Stimulated activated CD8-positive, alpha-beta memory T cell treated with anti-CD3 and anti-CD28 coated beads, Interleukin-15, amount 100 ng/mL, for 4 hours (primary cell): ENCODE measurements at places on chromosomes 16 and 17.

- DNase-seq = no peak
Measured at GRCh38 chr16:76278086-76278485, 885 bp downstream of the CNTNAP4 start.

- DNase-seq = no peak
Measured at GRCh38 chr17:61470530-61471136, 18.4 kb downstream of the TBX4 start.

- no peak for DNase-seq
Measured at GRCh38 chr16:76614269-76614668, 337.1 kb downstream of the CNTNAP4 start.

DNA sequence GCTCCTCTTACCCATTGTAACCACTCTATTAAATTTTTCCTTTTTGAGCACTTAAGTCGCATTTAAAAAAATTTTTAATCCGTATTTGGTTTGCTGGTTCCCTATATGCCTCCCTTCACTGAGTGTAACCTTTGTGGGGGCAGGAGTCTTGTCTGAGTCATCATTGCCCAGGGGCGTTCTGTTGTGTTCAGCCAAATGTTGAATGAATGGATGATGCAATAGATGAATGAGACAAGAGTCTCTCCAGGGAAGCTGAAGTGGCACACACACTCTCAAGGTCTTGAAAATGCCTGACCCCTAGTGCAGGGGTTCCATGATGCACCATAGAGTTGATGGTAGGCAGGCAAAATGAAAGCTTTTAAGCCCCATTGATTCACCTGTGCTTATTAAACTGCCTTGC, 123.0 kb upstream of the RBFOX1 start:
- no peak for DNase-seq

DNA sequence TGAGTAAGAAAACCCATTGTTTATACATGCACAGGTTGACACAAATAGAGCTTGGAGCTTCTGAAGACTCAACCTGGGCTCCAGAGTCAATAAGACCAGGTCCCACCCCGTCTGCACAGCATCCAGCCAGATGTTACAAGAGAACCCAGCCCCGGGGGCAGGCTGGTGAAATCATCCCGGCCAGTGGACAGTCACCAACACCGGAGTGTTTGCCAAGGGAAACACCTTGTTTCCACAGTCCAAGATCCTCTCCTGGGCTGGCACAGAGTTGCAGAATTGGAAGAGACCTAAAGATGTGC, 90.3 kb downstream of the RAB11FIP4 start:
- DNase-seq = no peak

GRCh38 chr17:45969726-45970125, 29.3 kb upstream of the STH start:
- no peak for DNase-seq

DNA sequence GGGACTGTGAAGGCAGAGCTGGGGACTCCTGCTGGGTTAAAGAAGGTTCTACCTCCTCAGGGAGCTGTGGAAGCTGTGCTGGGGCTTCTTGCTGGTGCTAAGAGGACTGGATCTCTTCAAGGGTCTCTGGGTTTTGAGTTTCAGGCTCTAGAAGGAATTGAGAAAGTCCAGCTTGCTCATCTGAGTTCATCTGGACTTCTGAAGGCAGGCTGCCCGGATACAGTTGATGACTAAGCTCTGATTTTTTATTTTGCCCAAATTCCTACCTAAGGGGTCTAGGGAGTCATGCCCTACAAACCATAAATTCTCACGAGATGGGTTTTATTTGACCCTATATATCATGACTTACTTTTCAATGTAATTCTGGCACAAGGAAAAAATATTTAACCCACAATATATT, 46.8 kb upstream of the TMEM97 start:
- no peak for DNase-seq

DNA sequence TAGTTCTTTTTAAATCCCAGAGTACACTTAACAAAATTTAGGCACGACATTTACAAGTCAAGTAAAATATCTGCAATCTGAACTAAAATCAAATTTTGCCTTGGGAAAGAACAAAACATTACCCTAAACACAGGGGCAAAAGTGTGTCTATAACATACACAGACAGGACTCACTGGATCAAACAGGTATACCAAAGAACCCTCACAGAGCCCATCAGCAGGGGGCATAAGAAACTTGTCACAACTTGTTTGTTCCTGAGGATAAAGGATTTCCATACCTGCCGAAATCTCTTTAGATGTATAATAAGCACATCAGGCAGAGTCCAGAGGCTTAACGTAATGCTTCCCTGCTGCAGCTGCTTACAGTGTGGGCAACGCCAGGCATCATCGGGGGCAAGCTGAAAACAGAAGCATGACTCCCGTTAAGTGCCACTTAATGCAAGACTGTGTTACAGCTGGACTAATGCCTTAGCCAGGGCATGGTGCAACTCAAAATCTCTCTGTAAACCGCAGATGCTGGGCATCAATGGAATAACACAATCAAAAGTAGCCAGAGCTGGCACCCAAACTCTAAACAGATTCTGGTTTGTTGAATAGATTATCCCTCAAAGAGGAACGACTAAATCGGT, 67.0 kb downstream of the USP31 start:
- DNase-seq = no peak

- no peak for DNase-seq
Measured at GRCh38 chr17:31147507-31148202, 52.9 kb downstream of the NF1 start.

GRCh38 chr16:83116274-83116892, 489.6 kb downstream of the CDH13 start:
- no peak for DNase-seq

- DNase-seq = no peak
Measured at GRCh38 chr16:20316715-20317114, 10.6 kb downstream of the GP2 start.

DNA sequence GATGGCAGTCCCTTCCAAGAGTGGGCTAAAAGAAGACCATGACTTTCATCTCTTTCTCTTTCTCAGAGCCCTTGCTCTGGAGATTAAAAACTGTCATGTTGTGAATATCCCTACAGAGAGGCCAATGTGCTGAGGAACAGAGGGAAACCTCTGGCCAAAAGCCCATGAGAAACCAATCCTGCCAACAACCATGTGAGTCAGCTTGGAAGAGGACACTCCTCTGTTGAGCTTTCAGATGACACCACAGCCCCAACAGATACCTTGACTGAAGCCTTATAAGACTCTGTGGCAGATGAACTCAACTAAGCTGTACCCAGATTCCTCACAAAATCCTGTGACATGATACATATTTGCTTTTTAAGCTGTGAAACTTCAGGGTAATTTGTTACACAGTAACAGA, 19.6 kb downstream of the CPPED1 start:
- DNase-seq = no peak

GRCh38 chr16:4489030-4489429, 12.8 kb downstream of the HMOX2 start:
- DNase-seq = no peak

- no peak for DNase-seq
Measured at GRCh38 chr17:50034498-50035364, 21.2 kb upstream of the ITGA3 start.

DNA sequence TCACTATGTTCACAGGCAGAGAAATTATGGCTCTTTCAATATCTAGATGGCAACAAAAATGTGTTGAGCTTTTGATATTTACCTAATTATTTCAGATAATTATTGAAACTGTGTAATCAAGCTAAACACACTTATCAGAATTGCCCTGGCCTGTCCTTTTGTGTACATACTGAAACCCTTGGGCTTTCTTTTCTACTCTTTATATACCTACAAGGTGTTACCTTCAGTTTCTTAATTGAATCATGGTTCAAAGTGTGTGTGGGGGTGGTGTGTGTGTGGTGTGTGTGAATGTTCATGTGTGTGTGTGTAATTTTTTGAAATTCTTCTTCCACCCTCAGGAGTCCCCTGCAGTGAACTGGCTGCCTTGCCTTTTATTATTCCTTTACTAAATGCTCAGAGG, 506.8 kb upstream of the SOX9 start:
- DNase-seq = no peak

DNA sequence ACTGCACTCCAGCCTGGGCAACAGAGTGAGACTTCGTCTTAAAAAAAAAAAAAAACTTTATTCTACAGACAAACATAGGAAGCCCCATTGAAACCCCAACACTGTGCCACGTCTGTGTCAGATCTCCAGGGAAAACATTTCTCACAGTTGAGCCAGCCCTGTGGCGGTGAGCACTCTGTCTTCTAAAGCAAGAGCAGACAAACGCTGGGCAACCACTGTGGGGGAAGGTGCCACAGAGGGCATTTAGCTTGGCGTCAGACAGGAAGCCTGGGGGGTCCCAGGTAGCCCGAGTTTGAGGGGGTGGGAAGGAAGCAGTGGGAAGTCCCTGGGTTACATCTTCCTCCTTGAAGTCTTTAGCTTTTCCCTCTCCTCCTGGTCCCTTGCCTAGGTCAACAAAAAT, 16.0 kb downstream of the C17orf100 start:
- no peak for DNase-seq

GRCh38 chr17:39564211-39564848, 43.4 kb downstream of the NEUROD2 start:
- no peak for DNase-seq

- no peak for DNase-seq
Measured at GRCh38 chr16:4240624-4241023, 1.3 kb downstream of the SRL start.

- no peak for DNase-seq
Measured at GRCh38 chr16:73056921-73057290, 9.0 kb upstream of the ZFHX3 start.

GRCh38 chr16:86854058-86854621, 275.8 kb downstream of the FOXL1 start:
- no peak for DNase-seq

DNA sequence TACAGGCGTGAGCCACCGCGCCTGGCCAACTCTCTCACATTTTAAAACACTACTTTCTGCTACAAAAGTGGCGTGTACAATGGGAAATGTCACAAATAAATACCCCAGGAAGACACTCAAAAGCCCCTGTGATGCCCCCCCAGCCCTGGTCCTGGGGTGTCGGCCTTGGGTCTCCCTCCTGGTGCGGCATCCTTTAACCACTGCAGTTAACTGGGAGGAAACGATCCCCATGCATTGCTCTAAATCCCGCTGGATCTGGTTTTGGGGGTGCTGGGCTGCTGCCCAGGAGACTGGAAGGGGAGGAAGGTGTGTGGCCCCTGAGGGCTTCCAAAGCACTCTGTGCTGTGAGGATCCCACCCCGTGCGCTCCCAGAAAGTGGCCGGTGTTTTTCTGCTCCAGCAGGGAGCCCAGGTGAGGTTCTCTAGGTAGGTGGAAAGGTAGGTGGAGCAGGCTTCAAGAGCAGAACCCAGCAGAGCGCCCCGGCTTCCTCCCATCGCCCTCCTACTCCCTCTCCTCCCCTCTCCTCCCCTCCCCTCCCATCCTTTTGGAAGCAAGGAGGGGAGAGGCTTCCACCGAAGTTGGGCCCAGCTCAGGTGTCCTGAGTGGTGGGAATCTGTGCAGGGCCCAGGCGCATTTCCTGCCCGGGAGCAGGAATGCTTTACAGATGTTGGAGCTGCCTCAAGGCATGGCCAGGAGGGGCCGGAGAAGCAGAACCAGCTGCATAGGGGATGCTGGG, 363.3 kb downstream of the SEC14L1 start:
- no peak for DNase-seq

- DNase-seq = no peak
Measured at GRCh38 chr16:12253731-12254130, 277.2 kb downstream of the SNX29 start.

- no peak for DNase-seq
Measured at GRCh38 chr16:77500286-77500598, 65.4 kb upstream of the ADAMTS18 start.

- DNase-seq = no peak
Measured at GRCh38 chr16:31764103-31764502, 109.5 kb upstream of the ZNF267 start.

GRCh38 chr17:62800585-62800984, 7.5 kb downstream of the MARCHF10 start:
- no peak for DNase-seq

GRCh38 chr16:56916571-56917403, 15.2 kb upstream of the HERPUD1 start:
- DNase-seq = no peak

DNA sequence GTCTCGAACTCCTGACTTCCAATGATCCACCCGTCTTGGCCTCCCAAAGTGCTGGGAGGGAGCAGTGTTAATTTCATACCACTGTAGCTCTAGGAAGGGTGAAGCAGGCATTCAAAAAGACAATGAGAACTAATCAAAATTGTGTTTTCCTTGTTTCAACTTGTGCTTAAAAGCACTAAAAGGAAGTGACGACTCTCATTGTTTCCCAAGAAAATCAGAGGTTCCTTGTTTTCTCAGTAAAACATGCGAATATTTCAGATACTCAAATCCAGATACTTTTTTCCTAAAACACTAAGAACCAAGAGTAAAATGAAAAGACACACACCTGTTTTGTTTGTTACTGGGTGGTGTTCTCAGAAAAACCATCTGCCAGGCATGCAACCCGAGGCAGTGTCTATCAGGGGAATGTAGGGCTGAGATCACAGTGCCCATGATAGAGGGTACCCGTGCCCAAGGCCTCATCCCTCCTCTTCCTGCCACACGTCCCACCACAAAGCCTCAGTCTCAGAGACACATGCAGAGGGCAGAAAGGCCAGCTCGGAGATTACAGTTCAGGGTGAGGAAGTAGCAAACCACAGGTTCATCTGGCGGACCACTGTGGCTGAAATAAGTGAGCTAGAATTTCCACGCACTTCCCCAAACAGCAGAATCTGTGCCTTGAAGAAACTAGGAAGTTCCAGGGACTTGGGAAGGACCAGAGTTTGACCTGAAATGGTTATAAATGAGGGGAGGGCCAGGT, 33.7 kb downstream of the GINS3 start:
- peak; percentile 3 for DNase-seq

DNA sequence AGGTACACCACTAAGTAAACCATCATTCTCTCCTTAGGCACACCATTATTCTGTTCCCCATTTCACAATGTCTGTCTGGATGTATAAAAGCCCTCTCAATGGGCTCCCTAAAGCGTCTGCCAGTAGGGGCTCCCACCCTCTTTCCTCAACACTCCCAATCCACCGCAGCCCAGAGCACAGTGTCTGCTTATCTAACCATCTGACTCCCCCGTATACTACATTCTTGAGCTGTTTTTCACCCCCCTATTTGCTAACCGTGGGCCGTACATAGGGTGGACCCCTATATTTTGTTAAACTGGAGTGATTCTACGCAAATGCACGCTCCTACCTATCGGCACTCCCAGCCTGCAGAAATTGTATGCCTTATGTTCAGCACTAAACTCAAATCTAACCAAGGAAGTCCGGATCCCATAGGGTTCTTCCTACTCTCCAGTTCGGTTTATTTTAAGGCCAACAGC, 685 bp upstream of the PSMD3 start:
- no peak for DNase-seq

- no peak for DNase-seq
Measured at GRCh38 chr16:20383106-20384029, 21.2 kb downstream of the PDILT start.

- no peak for DNase-seq
Measured at GRCh38 chr17:2940352-2940751, 123.1 kb downstream of the OR1D5 start.
